ENCODE measurements at places on chromosomes 1 and 21.

DNA sequence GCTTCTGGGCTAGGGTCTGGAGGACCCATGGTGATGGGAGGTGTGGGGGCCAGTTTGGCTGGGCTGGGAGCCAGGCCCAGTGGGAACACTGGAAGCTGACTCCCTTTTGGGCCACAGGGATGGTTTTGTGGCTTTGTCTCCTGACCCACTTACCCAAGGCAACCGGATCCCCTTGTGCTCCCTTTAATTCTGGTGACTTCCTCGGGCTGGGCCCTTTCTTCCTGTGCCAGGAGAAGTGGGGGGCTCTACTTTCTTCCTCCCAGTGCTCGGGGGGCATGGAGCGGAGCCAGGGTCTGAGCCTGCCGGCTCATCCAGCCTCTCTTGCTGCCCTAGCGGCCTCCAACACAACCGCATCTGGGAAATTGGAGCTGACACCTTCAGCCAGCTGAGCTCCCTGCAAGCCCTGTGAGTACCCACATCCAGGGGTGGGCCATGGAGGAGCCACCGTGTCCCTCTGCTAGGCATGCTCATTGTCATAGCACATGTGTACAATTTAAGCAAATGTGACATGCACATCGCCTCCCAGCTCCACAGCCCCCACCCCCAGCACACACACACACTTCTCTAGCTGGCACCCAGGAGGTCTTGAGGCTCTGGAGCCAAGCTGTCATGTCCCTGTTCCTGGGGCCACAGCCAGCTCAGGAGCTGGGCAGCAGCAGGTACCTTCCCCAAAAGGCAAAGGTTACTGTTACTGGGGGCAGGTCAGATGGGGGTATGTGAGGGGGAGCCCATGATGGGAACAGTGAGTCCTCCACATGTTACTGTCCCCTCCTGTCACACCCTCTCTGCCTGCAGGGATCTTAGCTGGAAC lies 35.0 kb downstream of the UBE2T start:
- peaks cover 3% of the 10 kb centered on the region for H3K4me1 ChIP-seq
- ATAC-seq, result no peak
- peaks cover 30% of the 10 kb centered on the region for H3K27me3 ChIP-seq
- H3K4me3 ChIP-seq, result no peak overlapping the region
- H3K27ac ChIP-seq, result no peak overlapping the region

GRCh38 chr1:54681358-54681757 lies 34.3 kb upstream of the TTC4 start:
- no peak overlapping the region for H3K27ac ChIP-seq
- H3K27me3 ChIP-seq, result no peaks in the 10 kb centered on the region
- no peak for ATAC-seq
- H3K36me3 ChIP-seq, result no peaks in the 10 kb centered on the region
- no peaks in the 10 kb centered on the region for H3K4me1 ChIP-seq
- H3K4me3 ChIP-seq, result no peak overlapping the region

GRCh38 chr1:159771127-159771895 lies 9.5 kb upstream of the DUSP23 start:
- H3K4me3 ChIP-seq, result no peak overlapping the region
- H3K36me3 ChIP-seq, result no peaks in the 10 kb centered on the region
- no peak overlapping the region for H3K27ac ChIP-seq
- no peaks in the 10 kb centered on the region for H3K4me1 ChIP-seq
- H3K27me3 ChIP-seq, result peaks cover 29% of the 10 kb centered on the region
- no peak for ATAC-seq

DNA sequence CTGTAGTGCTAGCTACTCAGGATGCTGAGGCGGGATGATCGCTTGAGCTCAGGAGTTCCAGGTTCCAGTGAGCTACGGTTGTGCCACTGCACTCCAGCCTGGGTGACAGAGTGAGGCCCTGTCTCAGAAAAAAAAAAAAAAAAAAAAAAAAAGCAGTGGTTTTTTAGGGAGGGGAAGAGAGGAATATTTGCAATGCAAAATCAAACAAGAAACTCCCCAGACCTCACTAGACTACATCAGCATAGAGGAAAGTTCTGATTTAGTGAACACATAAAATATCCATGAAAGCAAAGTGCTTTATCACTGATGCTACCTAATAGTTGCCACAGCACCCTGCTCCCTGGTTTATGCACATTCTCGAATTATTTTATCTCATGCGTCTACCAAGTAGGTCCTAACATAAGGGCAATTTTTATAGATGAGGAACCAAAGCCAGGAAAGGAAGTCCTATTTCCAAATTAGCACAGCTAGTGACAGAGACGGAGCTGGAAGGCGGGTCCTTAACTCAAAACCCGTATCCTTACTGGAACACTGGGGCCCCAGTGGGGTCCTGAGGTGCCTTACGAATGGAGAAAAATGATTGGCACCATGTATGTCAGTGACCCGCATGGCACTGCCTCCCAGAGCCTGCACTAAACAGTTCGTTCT lies 50.7 kb upstream of the GPR157 start:
- peaks cover 17% of the 10 kb centered on the region for H3K36me3 ChIP-seq
- no peak overlapping the region for H3K4me3 ChIP-seq
- no peak overlapping the region for H3K27ac ChIP-seq
- no peak for ATAC-seq

DNA sequence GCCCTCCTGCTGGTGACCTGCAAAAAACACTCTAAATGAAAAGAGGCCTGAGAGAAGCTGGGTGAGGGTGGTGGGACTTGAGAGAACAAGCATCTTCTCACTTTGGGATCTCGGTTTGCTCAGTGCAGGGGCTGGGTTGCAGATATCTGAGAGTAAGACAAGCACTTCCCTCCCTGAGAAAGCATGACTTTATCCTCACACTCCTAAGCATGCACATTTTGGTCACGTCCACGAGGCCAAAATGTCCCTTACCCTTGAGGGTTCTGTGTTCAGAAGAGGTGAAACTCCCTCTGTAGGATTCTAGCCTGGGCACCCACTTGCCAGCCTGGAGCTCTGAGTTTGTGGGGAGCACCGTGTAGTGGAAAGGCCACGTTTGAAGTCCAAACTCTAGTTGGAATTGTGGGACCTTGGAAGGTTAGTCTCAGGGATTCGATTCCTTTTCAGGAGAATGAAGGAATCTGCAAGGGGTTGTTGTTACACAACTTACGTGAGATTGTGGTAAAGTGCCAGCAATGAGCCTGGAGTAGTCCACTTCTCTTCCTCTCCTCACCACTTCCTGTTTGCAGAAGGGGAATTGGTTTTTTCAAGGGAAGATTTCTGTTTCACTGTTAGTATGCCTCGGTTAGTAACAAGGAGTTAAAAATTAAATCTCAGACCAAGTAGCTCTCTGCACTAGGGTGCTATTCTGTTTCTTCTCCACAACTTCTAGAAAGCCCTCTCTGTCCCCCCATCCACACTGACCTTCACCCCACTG lies 3.0 kb downstream of the FCAMR start:
- no peak overlapping the region for H3K4me3 ChIP-seq
- no peaks in the 10 kb centered on the region for H3K27me3 ChIP-seq
- H3K27ac ChIP-seq, result peak overlapping the region; percentile 34
- no peaks in the 10 kb centered on the region for H3K36me3 ChIP-seq

- no peaks in the 10 kb centered on the region for H3K27me3 ChIP-seq
- peaks cover 58% of the 10 kb centered on the region for H3K36me3 ChIP-seq
- ATAC-seq, result no peak
- peaks cover 8% of the 10 kb centered on the region for H3K4me1 ChIP-seq
These were observed 68.5 kb upstream of the ADAM30 start for GRCh38 chr1:119964673-119965363.

GRCh38 chr1:25711555-25712298 lies 88.3 kb upstream of the SELENON start:
- H3K4me1 ChIP-seq, result peaks cover 10% of the 10 kb centered on the region
- peak; percentile 87 for ATAC-seq
- no peaks in the 10 kb centered on the region for H3K36me3 ChIP-seq
- H3K27me3 ChIP-seq, result peaks cover under 1% of the 10 kb centered on the region

- ATAC-seq, result no peak
- H3K27me3 ChIP-seq, result no peaks in the 10 kb centered on the region
- no peaks in the 10 kb centered on the region for H3K4me1 ChIP-seq
These were observed 341.3 kb downstream of the USP25 start for GRCh38 chr21:16071092-16071491.

GRCh38 chr1:245475126-245475525 lies 320.3 kb downstream of the KIF26B start:
- H3K36me3 ChIP-seq, result no peaks in the 10 kb centered on the region
- H3K27ac ChIP-seq, result no peak overlapping the region
- H3K4me1 ChIP-seq, result no peaks in the 10 kb centered on the region
- H3K27me3 ChIP-seq, result peaks cover 5% of the 10 kb centered on the region
- no peak for ATAC-seq
- H3K4me3 ChIP-seq, result no peak overlapping the region

GRCh38 chr1:167409183-167409582 lies 109.1 kb downstream of the CD247 start:
- no peak for ATAC-seq
- H3K4me1 ChIP-seq, result peaks cover 21% of the 10 kb centered on the region
- H3K4me3 ChIP-seq, result no peak overlapping the region
- H3K36me3 ChIP-seq, result peaks cover 41% of the 10 kb centered on the region

- H3K4me1 ChIP-seq, result no peaks in the 10 kb centered on the region
- no peak overlapping the region for H3K4me3 ChIP-seq
- no peaks in the 10 kb centered on the region for H3K36me3 ChIP-seq
- H3K27me3 ChIP-seq, result peaks cover 55% of the 10 kb centered on the region
These were observed 29.4 kb upstream of the CD101 start for GRCh38 chr1:116971965-116972673.

DNA sequence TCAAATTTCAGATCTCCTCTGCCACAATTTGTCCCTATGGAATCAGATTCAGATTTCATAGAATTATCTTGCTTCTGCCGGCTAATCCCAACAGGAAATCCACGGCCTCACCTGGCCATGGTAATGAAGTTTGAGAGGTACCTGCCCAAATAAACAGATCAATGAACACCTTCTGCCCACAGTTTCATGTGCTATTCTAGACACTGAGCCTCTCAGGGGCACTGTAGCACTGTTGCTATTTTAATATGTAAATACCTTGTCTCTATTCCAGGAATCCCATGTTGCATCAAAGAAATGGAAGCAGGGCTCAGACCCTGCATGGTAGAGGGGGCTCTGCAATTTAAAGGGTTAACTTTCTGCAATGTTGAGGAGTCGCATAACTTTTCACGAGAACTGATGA lies 593.1 kb downstream of the PTBP2 start:
- ATAC-seq, result no peak
- no peak overlapping the region for H3K4me3 ChIP-seq
- H3K27me3 ChIP-seq, result no peaks in the 10 kb centered on the region

- H3K27ac ChIP-seq, result peak within 1 kb of the TSS; percentile 78
- H3K27me3 ChIP-seq, result peaks cover 21% of the 10 kb centered on the region
- peak within 1 kb of the TSS; percentile 68 for H3K4me3 ChIP-seq
- H3K4me1 ChIP-seq, result peaks cover 37% of the 10 kb centered on the region
- peak; percentile 88 for ATAC-seq
These were observed at the start of gene FAM131C for GRCh38 chr1:16073490-16074119. Gene FAM131C, minus strand, starts transcription at chr1:16073651. Its CDS starts 209 bp downstream, at chr1:16073442.

DNA sequence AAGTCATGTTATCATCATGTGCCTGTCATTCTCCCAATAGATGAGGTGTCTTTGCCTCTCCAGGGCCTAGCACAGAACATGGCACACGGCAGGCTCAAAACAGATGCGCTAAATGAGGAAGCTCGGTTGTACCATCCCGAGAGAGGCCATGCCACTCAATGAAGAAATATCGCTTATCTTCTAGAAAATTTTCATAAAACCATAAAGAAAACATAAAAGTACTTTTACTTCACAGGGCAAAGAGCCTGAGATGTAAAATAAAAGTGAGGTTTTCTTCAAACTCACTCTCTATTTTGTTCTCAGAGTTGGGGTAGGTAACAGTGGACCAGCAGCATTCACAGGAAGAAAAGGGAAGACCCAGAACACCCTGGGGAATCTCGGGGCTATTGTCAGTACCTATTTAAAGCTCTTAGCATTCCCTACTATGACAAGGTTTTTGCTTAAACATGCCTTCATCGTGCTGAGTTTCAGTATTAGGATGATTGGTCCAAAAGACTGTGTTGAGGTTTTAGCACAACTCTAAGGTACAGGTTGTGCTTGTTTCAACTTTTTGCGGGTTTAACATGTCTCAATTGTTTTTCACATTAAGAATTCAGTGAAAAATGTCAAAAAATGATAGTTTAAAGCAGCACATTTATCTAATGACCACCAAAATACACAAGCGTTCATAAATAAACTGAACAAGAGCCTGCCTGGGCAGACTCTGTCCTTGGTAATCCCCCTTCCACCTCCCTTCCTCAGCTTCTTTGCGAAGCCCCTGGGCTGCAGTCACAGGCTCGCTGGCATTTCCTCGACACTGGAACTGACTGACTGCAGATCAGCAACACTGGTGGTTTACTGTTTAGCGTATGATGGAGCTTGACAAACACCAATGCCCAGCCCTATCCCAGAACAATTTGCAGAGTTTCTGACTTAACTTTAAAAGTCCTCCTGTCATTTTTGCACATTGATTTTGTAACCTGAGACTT lies 55.6 kb downstream of the COQ8A start:
- H3K27me3 ChIP-seq, result peaks cover 11% of the 10 kb centered on the region
- peak overlapping the region; percentile 82 for H3K27ac ChIP-seq
- peaks cover 9% of the 10 kb centered on the region for H3K36me3 ChIP-seq
- H3K4me3 ChIP-seq, result peak overlapping the region; percentile 50
- peak; percentile 93 for ATAC-seq

DNA sequence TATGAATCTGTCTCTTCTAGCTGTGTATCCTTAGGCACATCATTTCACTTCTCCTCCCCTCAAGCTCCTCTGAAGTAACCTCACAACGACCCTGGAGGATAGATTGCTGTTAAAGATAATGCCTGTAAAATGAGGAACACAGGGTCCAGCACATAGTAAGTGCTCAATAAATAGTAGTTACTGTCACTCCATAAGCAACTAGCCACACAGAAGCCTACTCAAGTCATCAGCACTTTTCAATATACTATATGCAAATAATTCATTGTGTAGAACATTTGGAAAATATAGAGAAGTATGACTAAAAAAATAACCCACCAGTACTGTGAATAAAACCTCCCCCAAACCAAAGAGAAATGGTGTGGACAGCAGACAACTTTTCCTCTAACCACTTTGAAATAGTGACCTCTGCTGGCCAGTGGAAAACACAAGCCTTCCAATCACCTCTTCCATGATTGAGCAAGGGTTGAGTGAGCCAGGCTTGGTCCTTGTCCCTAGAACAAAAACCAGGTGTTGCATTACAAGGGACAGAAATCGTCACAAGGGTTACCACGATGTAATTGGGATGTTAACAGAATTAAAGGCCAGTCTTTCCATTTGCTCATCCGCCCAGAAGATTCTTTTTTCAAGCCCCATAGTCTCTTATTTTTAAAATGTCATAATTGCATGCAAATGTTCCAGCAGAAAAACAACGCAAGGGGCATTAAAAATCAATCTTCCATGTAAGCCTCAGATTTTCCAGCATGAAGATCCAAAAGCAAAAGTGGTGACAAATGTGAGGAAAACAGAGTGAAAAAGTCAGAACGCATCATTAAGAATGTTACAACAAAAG lies 15.7 kb upstream of the GLIS1 start:
- H3K27ac ChIP-seq, result no peak overlapping the region
- H3K36me3 ChIP-seq, result peaks cover 6% of the 10 kb centered on the region
- H3K4me1 ChIP-seq, result no peaks in the 10 kb centered on the region
- no peak for ATAC-seq

All from stimulated activated memory B cell treated with anti-CD40 and anti-IgM and Interleukin-4, amounts not matched to agents 10 μg/mL and 1 μg/mL and 100 μg/mL, for 72 hours (primary cell).